ENCODE measurements at places on chromosomes 4 and X. TPM values are rescaled to one million over a fixed set of nuclear protein-coding genes. Genes with fewer than 3 reads are reported as not detected.

DNA sequence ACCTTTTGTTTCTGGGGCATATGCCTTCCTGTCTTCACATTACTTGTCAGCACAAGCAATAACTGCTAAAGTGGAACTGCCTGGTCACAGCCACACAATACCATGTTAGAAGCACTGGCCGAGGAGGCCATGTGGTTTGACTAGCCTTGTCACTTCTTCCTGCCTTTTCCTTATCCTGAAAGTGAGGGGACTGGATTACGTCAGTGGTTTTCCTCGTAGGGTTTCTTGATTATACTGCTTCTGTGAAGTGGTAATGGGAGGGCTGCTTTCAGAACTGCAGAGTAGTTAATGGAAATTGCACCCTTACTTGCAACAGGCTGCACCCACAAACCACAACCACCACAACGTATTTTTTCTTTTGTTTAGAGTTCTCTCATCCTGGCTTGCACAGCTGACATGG is 26.6 kb downstream of the ZRSR2 start:
- no peak for DNase-seq

- no peak for DNase-seq
Measured at GRCh38 chrX:38774249-38774648, 27.0 kb upstream of the MID1IP1 start.

DNA sequence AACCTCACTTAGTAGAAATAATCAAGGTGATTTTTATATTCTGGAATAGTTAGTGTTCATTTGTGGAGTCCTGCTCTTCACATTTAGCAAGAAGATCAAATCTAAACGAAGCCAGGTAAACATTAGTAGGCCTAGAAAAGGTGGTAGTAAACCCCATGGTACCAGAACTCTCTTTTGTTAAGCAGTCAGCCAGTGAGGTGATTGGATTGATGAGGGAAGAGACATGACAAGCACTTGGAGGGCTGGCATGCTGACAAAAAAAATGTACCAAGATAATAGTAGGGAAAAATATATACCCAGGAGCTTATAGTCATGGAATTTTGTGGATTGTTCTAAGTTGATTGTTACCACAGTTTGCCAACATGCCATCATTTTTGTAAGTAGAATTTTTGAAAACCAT is 163.8 kb downstream of the BANK1 start:
- DNase-seq, result no peak

DNA sequence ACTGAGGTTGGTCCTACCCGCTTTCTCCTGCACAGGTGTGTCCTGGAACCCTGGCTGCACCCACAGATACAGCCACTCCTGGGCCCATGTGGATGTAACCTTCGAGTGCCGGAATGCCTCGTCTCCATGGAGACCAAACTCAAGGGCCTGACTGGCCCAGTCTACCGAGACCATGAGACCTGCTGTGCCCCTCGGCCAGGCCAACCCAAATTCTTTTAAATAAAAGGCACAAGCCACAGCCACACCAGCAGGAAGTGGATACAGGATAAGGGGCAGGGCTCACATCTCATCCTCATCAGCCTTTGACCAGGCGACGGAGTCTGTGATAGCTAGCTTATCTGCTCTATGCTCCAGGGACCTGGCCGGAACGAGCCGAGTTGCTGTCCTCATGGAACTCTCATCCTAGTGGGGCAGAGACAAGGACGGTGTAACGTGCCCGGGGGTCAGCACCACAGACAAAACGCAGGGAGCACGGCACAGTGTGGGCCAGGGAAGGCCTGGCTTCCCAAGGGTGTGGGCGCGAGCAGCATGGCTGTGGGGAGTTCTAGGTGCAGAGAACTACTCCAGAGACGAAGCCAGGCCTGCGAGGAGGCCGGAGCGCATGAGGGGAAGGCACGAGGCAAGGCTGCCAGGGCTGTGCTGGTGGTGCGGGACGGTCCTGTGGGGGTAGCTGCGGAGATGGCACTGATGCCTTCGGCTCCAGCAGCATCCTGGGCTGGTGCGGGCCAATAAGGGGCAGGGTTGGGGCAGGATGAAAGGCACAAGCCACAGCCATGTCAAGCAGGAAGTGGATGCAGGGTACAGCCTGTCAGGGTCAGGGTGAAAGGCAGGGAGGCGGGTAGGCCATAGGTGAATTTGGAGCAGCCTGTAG is 22.7 kb downstream of the NOP14 start:
- DNase-seq, result no peak

GRCh38 chr4:57100979-57101651 is 9.1 kb downstream of the IGFBP7 start:
- DNase-seq, result no peak

DNA sequence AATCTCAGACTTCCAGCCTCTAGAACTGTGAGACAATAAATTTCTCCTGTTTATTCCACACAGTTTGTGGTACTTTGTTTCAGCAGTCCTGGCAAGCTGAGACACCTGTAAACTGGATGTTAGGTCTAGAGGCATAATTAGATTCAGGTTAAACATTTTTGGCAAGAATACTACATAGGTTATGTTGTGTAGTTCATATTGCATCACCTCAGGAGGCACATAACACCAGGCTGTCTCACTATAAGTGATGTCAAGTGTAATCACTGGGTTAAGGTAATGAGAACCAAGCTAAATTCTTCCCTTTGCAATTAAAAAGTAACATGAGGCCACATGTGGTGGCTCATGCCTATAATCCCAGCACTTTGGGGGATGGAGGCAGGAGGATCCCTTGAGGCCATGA is 214.2 kb downstream of the ZNF674 start:
- DNase-seq, result no peak

GAGE12F gene
- not detected for polyA plus RNA-seq

ZCCHC18 gene
- polyA plus RNA-seq, result 2.3 TPM

COL4A6 gene
- polyA plus RNA-seq, result 0.75 TPM

DSPP gene
- not detected for polyA plus RNA-seq

OPN1LW gene
- not detected for polyA plus RNA-seq

Measured in aorta (tissue), 5 donors.